Activated naive CD8-positive, alpha-beta T cell treated with anti-CD3 and anti-CD28 coated beads, Interleukin-2, amount 50 U/mL, for 16 hours (primary cell): ENCODE measurements at places on chromosomes 4 and X.
A peak's percentile ranks its signal among the peaks of the same experiment; 100 is the strongest.

- no peak for DNase-seq
Observed at GRCh38 chr4:25991340-25991739, 77.3 kb downstream of the SMIM20 start.

GRCh38 chrX:19682712-19683331 is 167.5 kb upstream of the MAP3K15 start:
- peak; percentile 13 for DNase-seq

DNA sequence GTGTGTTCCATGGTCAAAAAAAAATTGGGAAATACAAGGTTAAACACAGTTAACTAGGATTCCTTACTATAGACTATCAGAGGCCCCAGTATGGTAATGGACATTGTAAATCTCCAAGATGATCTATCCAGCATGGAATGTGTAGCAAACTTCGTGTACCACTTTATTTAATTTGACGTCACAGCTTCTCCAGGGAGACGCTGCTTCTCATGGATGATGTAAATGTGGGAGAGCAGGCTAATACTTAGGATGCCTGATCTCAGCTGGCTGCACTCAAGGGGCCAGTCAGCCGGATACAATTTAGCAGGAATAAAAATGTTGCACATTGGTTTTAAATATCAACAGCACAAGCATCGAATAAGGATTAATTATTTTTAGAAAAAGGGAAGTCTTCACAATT is 111.7 kb upstream of the HPF1 start:
- DNase-seq = no peak

GRCh38 chrX:68375803-68376202 is 57.5 kb downstream of the OPHN1 start:
- DNase-seq = no peak

- no peak for DNase-seq
Observed at GRCh38 chrX:34849371-34849770, 93.2 kb upstream of the FAM47B start.

DNA sequence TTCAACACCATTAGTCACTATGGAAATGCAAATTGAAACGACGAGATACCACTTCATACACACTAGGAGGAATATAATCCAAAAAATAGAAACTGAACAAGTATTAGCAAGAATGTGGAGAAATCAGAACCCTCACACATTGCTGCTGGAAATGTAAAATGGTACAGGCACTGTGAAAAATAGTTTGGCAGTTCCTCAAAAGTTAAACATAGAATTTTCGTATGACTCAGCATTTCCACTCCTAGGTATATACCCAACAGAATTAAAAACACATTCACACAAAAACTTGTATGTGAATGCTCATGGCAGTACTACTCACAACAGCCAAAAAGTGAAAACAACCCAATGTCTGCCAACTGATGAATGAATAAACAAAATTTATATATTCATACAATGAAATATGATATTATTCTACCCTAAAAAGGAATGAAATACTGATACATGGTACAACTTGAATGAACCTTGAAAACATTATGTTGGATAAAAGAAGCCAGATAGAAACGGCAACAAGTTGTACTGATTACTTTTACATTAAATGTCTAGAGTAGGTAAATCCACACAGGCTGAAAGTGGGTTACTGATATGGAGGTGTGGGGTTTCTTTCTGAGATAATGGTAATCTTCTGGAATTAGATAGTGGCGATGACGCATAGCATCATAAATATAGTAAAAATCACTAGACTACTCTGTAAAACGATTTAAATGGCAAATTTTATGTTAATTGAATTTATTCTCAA is 22.3 kb downstream of the TEC start:
- DNase-seq = no peak

- no peak for DNase-seq
Observed at GRCh38 chrX:129992181-129992580, 9.7 kb downstream of the BCORL1 start.

DNA sequence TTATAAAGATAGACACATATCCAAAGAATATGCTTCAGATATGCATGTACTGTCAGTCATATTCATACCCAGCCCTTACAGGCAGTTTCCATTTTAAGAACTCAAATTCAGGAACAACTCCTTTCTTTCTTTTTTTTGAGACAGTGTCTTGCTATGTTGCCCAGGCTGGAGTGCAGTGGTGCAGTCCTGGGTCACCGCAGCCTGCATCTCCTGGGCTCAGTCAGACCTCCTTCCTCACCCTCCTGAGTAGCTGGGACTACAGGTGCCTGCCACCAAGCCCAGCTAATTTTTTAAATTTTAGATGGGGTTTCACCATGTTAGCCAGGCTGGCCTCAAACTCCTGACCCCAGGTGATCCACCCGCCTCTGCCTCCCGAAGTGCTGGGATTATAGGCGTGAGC is 34.5 kb downstream of the SNX25 start:
- DNase-seq = no peak

- DNase-seq = no peak
Observed at GRCh38 chr4:92175250-92175649, 128.5 kb upstream of the GRID2 start.

GRCh38 chrX:40579141-40579540 is 1.6 kb upstream of the ATP6AP2 start:
- DNase-seq = no peak

GRCh38 chr4:175339100-175339707 is 421.0 kb downstream of the ADAM29 start:
- no peak for DNase-seq

DNA sequence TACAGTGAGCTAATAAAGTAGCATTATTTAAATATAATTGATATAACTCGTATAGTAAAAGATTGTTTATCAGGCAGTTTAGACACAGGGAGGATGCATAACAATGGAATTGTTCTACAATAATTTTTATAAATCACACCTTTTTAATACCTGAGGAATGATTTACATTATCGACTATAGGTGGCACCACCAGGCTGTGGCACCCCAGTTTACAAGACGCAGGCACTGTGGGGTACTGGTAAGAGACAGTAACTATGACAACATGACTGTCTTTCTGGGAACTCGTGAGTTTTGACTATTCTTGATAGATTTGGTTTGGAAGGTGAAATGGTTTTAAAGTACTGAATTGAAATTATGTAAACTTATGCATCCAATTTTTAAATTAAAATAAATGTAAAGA is 27.1 kb upstream of the STBD1 start:
- no peak for DNase-seq

DNA sequence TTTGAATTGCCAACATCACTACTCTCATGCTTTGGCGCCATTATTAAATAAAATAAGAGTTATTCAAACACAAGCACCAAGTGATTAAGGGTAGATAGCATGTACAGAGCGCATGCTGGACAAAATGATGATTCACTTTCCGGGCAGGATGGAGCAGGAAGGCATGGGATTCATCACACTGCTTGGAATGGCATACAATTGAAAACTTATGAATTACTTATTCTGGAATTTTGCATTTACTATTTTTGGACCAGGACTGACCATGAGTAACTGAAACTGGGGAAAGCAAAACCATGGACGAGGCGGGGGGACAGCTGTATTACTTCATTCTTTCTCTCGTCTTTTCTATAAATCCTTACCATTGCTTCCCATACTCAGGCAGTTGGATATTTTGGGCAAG is 28.5 kb upstream of the FGF5 start:
- DNase-seq = no peak

DNA sequence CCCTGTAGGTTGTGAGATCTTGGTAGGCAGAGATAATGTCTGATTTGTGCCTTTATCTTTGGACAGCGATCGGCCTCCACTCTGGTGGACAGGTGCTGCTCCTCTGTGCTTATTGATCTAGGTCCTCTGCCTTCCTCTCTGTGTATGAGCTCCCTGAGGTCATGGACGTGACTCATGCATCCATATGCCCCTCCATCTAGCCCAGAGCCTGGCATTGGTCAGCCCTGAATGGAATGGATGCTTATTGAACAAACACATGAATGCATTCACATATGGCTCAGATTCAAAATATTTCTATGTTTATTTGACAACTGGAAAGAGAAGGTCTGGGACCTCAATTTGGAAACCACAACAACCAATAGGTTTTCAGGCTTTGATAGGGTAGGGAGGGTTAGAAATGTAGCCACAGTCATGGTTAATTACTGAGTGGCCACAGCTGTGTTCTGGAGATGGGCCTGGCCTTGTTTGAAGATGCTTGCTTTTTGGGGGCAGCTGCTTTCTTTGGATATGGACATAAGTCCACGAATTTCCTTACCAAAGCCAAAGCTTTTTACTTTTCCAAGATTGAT is 76.2 kb downstream of the SEL1L3 start:
- DNase-seq = no peak

DNA sequence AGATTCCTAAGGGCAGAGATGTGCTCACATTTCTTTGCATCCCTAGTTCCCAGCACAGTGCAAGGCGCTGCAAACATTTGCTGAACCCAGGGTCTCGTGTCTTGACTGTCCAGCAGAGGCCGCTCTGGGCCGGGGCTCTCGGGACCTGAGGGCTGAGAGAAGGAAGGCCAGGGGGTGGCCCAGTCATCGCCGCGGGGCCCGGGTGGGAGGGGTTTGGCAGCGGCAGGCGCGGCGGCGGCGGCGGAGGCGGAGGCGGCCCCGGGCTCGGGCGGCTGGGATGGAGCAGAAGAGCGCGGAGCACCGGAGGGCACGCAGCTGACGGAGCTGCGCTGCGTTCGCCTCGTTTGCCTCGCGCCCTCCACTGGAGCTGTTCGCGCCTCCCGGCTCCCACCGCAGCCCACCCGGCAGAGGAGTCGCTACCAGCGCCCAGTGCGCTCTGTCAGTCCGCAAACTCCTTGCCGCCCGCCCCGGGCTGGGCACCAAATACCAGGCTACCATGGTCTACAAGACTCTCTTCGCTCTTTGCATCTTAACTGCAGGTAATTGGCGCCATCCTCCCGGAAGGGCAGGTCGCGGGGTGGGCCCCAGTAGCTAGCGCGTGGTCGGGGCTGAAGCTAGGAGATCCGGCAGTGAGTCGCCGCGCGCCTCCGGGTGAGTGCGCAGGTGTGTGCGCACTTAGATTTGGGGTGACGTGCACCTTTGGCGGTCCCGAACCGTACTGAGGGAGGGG is at the start of gene PARM1:
TSS of gene PARM1 (plus strand) at position 285 of the 730 bp plus-strand sequence. CDS start at position 497, 212 bp downstream.
- no peak for DNase-seq

GRCh38 chr4:120718979-120719566 is 203.5 kb downstream of the PRDM5 start:
- no peak for DNase-seq

DNA sequence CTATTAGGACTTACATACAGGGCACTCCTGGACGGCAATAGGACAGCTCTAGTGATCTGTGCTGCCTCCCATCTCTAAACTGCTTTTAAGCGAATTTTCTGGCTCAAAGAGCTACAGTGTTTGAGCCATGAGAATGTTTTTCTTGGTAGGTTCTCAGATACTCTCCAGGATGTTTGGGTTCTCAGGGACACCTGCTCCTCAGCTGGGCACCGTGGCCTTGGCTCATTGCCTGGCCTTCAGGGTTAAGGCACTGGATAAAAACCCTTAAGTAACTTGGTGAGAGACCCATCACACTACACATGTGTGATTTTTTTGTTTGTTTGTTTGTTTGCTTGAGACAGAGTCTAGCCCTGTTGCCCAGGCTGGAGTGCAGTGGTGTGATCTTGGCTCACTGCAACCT is 38.5 kb upstream of the HERC5 start:
- DNase-seq = no peak

DNA sequence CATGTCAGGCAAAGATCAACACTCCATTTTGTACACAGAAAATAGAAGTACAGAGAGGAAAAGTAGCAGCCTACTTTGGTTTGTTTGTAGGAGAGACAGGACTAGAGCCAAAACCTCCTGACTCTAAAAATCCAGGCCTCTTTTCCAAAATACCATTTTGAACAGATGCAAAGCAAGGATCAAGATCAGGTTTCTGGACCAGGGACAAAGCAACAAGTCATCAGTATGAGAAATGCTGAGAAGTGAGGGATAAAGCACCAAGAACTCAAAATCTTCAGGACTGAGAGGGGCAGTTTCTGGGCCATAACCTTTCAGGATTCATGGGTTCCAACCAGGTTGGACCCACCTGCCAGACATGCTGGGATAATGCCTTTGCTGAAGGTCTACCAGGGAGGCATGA is 36.6 kb upstream of the MBTPS2 start:
- no peak for DNase-seq

- DNase-seq = no peak
Observed at GRCh38 chrX:152528193-152528592, 77.1 kb upstream of the GABRA3 start.
